Hematopoietic multipotent progenitor cell treated with erythropoietin and hydrocortisone succinate and interleukin-3 and kit ligand, for 4 days (in vitro differentiated cells): ENCODE measurements at places on chromosomes 6 and 20.

- peak; percentile 75 for DNase-seq
Measured at GRCh38 chr6:144162977-144163376, 12.7 kb downstream of the STX11 start.

GRCh38 chr20:11234181-11234580, 560.4 kb upstream of the JAG1 start:
- no peak for DNase-seq

GRCh38 chr6:154791556-154792317, 58.5 kb downstream of the SCAF8 start:
- no peak for DNase-seq

GRCh38 chr6:158548418-158549161, 11.3 kb upstream of the TMEM181 start:
- no peak for DNase-seq

GRCh38 chr6:14635934-14636591, 518.5 kb downstream of the CD83 start:
- no peak for DNase-seq

- DNase-seq = no peak
Measured at GRCh38 chr6:48917233-48917632, 545.8 kb downstream of the MMUT start.

- DNase-seq = no peak
Measured at GRCh38 chr20:24437196-24438082, 32.0 kb upstream of the SYNDIG1 start.

DNA sequence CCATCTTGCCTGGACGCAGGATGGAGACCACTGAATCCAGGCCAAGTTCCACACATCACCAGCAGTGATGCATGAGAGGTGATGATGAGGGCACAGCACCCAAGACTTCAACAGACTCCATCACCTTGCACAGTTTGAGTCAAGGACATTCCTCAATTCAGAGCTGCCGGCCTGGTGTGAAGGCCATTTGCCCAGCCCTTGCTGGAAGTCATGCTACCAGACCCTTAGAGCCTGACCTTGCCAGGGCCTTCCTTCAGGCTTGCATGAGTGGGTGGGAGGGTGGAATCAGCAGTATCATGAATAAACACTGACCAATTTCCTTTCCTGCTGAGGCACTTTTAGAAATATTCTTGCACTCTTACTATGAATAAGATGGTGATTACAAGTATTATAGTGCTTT, 130.2 kb upstream of the SSTR4 start:
- no peak for DNase-seq

DNA sequence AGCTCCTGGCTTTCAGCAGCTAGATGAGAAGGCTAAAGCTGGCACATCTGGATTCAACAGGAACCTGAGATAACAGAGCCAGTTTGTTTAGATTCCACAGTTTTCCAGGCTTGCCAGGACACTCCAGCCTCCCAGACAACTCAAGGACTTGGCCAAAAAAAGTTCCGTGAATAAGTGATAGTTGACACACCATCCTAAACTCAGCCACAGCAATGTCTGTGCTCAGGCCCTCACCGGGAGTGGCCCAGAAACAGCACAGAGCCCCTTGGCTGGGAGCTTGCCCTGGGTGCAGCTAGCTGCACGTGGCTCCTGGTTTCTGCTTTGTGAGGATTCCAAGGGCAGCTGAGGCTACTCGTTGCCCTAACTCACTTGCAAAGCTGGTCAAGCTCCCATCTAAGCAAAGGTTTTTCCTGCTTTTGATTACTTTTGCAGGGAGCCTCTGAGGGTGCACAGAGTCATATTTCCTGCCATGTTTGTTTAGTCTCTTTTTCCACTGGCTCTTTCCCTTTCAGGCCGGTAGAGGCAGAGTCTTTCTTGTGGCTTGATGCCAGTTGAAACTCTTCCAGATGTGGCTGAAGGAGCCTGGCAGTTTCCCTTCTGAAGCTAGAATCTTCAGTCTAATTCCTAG, 118.3 kb upstream of the ECI2 start:
- DNase-seq = peak; percentile 25

- DNase-seq = no peak
Measured at GRCh38 chr6:69044534-69044933, 409.5 kb downstream of the ADGRB3 start.

DNA sequence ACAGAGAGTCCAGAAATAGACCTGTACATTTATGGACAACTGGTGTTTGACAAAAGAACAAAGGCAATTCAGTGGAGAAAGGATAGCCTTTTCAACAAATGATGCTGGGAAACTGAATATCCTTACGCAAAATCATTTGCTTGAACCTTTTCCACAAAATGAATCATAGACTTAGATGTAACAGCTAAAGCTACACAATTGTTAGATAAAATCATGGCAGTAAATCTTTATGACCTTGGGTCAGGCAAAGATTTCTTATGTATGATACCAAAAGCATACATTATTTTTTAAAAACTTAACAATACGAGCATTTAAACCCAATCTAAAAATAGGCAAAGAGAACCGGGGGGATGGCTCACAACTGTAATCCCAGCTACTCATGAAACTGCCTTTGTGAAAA, 73.5 kb upstream of the DST start:
- DNase-seq = no peak

DNA sequence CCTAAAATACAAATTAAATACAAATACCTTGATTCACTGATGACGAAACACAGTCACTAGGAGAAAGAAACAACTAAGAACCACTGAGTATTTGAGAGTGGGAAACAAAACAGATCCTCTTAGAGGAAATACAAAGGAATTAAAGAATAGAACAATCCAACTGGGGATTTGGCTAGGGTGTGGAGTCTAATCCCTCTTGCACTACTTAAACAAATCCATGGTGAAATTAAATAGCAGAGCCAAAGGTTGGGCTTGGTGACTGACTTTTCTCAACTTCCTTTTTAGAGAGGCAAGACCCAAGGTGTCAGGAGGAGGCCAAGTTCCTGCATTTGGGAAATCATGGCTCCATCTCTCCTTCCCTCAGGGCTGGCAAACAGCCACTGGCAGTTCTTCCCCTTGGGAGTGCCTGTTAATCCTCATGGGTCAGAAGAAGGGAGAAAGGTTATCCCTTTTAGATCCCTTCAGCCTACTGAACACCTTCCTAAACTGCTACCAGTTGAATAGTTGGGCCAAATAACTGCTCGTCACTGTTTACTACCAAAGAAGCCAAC, 101.2 kb upstream of the TRAF3IP2 start:
- DNase-seq = no peak

- DNase-seq = no peak
Measured at GRCh38 chr20:58024241-58024721, 204.2 kb downstream of the ANKRD60 start.

DNA sequence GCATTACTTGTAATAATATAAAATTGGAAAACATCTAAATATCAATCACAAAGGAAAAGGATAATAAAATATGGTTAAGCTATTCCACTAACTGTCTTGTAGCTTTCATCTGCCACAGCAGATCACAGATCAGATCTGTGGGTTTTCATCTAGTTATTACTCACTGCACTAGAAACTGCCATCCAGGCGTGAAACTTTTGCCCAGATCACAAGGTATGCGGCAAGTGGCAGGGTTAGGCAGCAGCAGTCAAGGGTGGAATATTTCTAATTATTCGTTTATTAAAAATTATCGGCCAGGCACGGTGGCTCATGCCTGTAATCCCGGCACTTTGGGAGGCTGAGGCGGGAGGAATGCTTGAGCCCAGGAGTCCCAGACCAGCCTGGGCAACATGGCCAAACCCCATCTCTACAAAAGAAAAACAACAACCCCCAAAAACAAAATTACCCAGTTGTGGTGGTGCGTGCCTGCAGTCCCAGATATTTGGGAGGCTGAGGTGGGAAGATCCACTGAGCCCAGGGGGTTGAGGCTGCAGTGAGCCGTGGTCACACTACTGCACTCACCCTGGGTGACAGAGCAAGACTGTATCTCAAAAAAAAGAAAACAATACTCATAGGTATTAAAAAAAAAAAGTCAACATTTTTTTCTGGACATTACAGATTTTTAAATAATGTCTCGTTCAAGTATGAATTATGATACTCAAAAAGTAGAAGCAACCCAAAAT, 32.1 kb downstream of the BEND3 start:
- peak; percentile 29 for DNase-seq

DNA sequence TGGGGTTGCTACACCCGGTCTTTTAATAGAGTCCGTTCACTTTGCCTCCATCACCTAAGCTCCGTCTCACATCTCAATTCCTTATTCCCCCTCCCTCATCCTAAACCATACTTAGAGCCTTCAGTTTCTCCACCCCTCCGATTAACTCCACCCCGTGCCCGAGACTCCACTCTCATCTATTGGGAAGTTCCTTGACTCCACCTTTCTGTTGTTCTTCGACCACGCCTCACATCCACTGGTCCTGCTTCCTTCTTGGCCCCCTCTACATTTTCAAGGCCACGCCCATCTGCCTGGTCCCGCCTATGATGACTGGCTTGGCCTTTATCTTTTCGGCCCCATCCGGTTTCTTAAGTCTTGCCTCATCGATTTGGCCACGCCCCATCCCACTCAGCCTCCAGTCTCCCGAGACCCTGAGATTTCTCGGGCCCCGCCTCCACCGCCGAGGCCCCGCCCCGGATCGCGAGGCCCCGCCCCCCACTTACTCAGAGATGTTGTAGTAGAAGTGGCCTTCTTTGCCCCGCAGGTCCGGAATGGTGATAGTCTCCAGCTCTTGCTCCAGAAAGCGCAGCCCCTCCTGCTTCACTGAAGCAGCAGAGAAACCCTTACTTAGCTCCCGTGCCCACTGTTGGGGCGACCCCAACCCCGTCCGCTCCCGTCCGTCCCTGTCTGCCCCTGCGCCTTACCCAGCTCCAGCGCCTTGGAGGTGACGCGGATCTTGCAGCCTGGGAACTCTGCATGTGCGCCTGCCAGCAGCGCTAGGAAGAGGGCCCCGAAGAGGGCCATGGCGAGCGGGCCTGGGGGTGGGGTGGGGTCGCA, 1.1 kb downstream of the PLTP start:
- peak; percentile 100 for DNase-seq

DNA sequence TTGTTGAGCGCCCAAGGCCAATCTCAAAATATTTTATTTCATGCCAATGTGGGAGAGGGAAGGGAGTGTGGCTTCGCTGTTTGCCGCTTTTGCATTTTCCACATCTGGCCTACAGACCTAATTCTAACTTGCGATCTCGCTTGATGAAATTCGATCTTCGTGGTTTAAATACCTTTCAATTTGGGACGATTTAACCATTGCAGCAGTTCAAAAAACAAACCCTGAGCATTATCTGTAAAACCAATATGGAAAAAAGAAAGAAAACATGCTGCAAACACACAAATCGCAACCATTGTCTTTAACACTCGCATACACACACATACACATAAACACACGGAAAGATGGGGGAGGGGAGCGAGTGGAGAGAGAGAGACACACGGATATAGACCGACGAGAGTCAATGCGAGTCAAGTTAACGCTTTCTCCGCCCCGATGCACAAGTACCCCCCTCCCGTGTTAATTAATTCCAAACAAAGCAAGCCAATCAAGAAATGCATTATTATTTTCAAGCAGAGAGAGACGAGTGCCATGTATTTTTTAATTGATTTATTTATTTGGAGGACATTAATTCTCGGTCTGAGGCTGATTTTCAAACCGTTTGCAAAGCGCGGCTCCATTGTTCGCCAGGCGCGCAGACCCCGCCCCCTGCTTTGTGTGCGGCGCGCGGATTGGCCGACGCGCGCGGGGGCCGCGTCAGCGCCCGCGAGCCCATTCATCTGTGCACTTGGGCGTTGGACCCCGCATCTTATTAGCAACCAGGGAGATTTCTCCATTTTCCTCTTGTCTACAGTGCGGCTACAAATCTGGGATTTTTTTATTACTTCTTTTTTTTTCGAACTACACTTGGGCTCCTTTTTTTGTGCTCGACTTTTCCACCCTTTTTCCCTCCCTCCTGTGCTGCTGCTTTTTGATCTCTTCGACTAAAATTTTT, at the start of gene MARCKS:
Gene MARCKS (plus strand): TSS at position 721 of the 931 bp plus-strand sequence. CDS start 401 bp downstream, outside the sequence.
- DNase-seq = peak; percentile 86

DNA sequence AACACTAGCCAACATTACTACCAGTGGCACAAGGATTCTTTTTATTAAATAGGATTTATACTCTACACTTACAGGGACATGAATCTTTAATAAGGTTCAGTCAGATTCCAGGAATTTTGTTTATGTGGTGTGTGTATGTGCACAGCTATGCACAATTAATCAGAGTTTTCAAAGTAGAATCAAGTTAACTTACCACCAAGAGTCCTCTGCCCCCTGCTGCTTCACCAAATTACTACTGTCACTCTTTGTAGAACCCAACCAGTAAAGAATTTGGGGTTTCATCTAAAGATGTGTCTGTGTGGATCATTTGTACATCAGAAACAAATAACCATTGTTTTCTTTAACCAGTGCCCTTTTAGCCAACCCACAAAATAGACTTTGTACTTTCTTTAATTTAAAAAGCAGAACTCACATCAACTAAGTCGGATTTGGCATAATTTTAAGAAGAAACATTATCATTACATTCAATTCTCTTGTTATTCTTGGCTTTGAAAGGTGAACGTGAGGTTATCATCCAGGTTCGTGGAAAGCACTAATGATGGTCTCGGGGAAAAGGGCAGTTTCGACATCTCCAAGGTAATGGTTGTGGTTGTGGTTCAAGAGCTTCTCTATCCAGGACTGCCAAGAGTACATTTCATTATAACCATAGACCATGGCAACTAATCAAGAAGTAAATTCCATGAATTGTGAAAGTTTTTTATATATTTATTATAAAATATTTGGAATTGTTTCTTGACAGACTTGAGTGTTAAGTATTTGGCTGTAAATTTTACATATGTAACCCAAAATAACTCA, 514.3 kb upstream of the ID4 start:
- no peak for DNase-seq

DNA sequence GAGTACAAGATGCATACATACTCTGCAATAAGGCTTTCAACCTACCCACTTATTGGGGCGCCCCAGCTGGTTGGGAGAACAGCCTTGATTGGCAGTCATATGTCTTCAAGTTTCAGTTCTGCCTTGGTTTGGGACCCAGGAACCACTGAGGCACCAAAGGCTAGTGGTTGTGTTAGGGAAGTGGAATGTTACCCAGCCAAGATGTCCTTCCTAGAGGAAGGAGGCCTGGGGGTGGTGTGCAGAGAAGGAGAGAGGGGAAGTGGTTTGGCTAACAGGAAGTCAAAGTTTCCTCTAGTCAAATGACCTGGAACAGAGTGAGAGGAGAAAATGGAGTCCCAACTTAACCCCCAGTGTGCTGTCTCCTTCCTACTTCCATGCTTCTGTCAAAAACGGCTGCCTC, 59.4 kb downstream of the CD164 start:
- peak; percentile 75 for DNase-seq

- DNase-seq = no peak
Measured at GRCh38 chr20:62428002-62428372, 648 bp upstream of the RBBP8NL start.

- no peak for DNase-seq
Measured at GRCh38 chr20:44706301-44707017, 8.7 kb upstream of the CCN5 start.

DNA sequence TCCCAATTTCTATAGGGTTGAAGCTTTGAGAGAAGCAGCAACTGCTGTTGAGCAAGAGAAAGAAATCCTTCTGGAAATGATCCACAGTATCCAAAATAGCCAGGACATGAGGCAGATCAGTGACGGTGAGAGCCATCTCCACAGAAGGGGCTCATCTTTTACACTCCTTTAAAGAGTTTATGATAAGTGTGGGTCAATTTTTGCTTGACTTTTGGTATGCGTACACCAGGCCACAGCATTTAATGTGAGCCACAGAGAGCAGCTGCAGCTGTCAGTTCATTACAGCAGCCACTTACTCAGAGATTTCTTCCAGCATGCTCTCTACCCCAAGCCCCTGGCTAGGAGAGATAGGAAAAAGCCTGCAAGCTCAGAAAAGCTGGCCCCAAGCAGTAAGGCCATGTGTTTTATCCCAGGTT, 9.9 kb downstream of the BAG2 start:
- peak; percentile 62 for DNase-seq

- DNase-seq = no peak
Measured at GRCh38 chr6:143264986-143265764, 185.3 kb downstream of the ADAT2 start.

GRCh38 chr20:38363004-38363747, 16.9 kb downstream of the LBP start:
- no peak for DNase-seq
